ENCODE measurements at places on chromosomes 13 and 19.

- DNase-seq, result no peak
These were observed 343.5 kb downstream of the TEX29 start for GRCh38 chr13:111663953-111664421.

DNA sequence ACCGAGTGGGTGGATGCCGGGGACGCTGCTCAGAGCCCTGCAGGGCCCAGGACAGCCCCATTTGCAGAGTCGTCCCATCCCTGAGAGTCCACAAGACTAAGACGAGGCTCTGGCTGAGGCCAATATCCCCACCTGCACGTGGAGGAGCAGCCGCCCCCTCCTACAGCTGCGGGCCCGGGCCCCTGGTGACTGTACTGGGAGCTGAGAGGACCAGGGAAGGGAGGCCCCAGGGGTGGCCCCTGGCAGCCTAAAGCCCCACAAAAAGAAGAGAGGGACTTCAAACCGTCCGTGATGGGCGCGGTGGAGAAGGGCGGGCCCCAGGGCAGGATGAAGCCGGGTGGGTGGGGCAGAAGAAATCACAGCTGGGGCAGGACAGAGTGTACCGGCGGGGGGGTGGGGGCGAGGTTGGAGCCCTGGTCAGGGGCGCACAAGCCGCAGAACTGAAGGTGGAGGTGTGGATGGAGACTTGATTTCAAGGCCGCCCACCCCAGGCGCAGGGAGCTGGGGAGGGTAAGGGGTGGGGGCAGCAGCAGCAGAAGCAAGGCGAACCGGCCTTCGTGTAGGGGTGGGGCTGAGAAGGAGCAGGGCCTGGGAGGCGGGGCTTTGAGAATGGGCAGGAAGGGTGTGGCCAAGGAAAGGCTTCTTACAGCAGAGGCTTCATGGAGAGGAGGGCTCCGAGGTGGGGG is 12.9 kb downstream of the CFD start:
- DNase-seq, result no peak

DNA sequence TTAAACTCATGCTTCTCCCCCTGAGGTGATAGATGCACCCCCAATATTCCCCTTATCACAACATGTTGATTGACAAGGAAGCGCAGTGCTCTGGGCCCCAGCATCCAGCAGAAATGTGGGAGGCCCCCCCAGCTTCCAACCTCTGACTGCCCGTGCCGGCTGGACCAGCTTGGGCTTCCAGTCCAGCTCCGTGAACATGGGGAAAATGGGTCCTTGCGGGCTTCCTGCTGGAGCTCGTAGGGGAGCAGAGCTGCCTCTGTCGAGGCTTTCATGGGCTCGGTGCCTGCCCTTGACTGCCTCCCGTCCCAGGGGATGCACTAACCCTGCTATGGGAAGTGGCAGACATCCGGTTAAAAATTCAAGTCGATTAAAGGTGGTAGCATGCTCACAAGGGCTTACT is 188.9 kb downstream of the COL4A1 start:
- DNase-seq, result no peak

DNA sequence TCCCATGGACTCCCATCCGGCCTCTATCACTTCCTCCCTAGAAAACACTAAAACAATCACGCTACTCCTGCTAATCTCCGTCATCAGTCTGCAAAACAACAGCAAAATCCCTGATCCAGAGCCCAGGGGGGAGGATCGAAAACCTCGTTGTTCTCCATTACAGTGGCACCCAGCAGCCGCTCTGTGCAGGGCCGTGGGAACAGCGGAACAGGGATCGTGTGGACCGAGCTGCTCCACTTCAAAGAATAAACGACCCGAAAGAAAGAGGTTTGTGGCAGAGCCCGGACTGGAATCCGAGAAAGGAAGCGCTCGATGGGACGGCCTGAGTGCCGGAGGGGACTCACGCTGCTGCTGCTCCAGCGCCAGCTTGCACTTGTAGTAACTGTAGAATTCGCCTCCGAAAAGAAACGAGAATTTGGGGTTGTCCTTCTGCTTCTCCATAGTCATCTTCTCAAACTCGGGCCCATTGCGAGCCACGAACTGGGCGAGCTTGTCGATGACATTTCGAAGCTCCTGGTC is 652 bp downstream of the CHERP start:
- no peak for DNase-seq

GRCh38 chr19:45496349-45496953 is 396 bp downstream of the RTN2 start:
- no peak for DNase-seq

- DNase-seq, result no peak
These were observed 7.1 kb downstream of the GPR108 start for GRCh38 chr19:6730153-6730804.

GRCh38 chr13:59970847-59971246 is 192.9 kb downstream of the DIAPH3 start:
- DNase-seq, result no peak

DNA sequence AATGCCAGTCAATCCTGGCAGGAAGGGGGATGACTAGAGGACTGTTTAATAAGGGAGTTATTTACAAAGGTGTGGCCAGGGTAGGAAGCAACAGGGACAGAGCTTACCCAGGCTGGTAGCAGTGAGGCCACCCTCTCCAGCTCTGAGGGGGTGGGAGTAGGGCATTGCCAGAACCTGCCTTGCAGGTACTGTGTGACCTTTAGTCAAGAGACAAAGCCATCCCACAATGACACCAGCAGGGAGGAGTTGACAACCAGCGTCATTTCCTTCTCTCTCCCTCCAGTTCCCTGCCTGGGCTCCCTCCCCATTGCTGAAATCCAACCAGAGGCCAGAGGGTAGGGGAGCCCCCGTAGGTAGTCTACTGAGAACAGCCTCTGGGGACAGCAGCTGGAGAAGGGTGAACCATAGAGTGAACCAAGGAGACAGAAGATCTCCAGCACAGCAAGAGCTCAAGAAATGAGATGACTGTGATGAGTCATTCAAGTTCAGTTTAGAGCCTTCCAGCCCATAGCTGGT is 33.3 kb upstream of the SPATA13 start:
- DNase-seq, result no peak

DNA sequence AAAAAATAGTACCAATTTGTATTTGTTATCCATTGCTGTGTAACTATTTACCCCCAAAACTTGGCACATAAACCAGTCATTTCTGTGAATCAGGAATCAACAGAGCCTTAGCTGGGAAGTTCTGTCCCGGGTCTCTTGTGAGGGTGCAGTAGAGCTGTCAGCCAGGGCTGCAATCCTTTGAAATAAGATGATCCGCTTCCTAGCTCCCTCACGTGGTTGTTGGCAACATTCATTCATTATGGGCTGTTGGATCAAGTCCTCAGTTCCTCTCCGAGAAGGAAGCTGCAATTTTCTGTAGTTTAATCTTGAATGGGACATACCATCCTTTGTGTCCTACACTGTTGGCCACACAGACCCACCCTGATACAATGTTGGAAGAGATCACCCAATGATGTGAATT is 277.2 kb downstream of the SUCLA2 start:
- no peak for DNase-seq

DNA sequence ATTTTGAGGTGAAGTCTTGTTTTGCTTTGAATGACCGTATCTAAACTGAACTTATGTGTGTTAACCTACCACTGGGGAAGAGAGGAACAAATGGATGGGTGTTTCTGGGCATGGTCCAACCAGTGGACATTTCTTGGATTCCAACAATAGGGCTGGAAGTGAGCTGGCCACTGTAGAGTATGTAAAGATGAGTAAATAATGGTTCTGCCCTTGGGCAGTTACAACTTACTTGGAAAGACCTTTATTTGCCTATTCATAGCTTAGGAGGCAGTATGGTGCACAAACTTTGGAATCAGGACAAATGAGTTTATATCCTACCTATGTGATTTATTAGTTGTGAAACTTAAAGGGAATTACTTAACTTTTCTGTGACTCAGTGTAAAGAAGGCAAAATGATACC is 429.5 kb downstream of the HS6ST3 start:
- DNase-seq, result no peak

DNA sequence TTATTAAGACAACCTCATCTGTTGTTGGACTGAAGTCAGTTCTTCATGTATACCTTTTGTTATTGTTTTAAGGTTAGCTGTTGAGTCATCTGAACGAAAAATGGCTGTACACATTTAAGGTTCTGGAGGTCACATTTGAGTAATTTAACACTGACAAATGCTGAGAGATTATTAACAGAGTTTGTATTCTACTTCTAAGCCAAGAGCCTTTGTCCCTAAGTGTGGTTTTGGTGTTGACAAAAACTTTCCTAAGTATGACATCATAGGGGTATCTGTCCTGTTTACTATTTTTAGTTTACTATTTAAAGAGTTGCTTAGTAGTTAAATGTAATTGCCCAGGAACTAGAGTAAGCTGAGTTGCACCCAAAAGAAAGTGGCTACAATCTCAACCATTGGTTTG is 71.9 kb downstream of the CDK8 start:
- no peak for DNase-seq

DNA sequence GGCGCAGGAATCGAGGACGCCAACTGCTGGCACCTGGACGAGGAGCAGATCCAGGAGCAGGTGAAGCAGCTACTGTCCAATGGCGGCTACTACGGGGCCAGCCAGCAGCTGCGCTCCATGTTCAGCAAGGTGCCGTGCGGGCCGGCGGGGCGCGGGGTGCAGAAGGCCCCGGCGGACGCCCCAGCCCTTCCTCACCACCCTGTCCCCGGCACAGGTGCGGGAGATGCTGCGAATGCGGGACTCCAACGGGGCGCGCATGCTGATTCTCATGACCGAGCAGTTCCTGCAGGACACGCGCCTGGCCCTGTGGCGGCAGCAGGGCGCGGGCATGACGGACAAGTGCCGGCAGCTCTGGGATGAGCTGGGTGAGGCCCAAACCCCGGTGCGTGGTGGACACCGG is 13.6 kb downstream of the ZSWIM4 start:
- no peak for DNase-seq

GRCh38 chr13:79986890-79987289 is 354.0 kb downstream of the SPRY2 start:
- no peak for DNase-seq

- DNase-seq, result no peak
These were observed 111.4 kb downstream of the CCNA1 start for GRCh38 chr13:36543671-36544070.

- DNase-seq, result no peak
These were observed 371.9 kb downstream of the KCNRG start for GRCh38 chr13:50387051-50387581.

- no peak for DNase-seq
These were observed 2.4 kb upstream of the APOC4 start for GRCh38 chr19:44939668-44940067.

Data from fibroblast of skin of left quadriceps (primary cell).